Natural killer cell treated with Interleukin-12 subunit alpha and Interleukin-12 subunit beta and Interleukin-15 and Interleukin-18, amount 100 ng/mL, for 72 hours (primary cell): ENCODE measurements at places on chromosomes 13 and 19.

- H3K27me3 ChIP-seq: no peaks in the 10 kb centered on the region
- no peaks in the 10 kb centered on the region for H3K36me3 ChIP-seq
- no peaks in the 10 kb centered on the region for H3K4me1 ChIP-seq
- no peak for DNase-seq
- no peak overlapping the region for H3K4me3 ChIP-seq
These were observed 422.3 kb upstream of the GPC6 start for GRCh38 chr13:92804346-92804745.

- H3K27me3 ChIP-seq: no peaks in the 10 kb centered on the region
- peaks cover 55% of the 10 kb centered on the region for H3K36me3 ChIP-seq
- no peak overlapping the region for H3K27ac ChIP-seq
- no peak overlapping the region for H3K4me3 ChIP-seq
These were observed 50.6 kb downstream of the IPO5 start for GRCh38 chr13:98004107-98004506.

- DNase-seq: no peak
- no peaks in the 10 kb centered on the region for H3K27me3 ChIP-seq
- H3K4me3 ChIP-seq: no peak overlapping the region
- H3K27ac ChIP-seq: no peak overlapping the region
These were observed 158.0 kb downstream of the VWA8 start for GRCh38 chr13:41802684-41803444.

GRCh38 chr13:34435338-34435737 lies 506.7 kb upstream of the NBEA start:
- DNase-seq: no peak
- no peaks in the 10 kb centered on the region for H3K27me3 ChIP-seq
- no peaks in the 10 kb centered on the region for H3K36me3 ChIP-seq

DNA sequence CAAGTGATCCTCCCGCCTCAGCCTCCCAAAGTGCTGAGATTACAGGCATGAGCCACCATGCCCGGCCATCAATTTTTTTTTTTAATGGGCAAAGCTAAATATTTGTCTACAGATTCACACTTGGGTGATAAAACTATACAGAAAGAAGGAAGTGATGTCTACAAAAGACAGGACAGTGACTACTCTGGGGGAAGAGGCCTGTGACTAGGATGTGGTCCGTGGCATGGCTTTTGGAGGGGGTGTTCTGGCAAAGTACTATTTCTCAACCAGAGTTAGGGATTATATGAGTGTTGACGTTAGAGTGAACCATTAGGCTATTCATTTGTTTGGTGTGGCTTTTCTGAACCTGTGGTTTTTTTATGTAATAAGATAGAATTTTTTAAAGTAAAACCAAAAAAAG lies 42.7 kb downstream of the INSR start:
- peak overlapping the region; percentile 12 for H3K27ac ChIP-seq
- no peak for DNase-seq
- H3K36me3 ChIP-seq: no peaks in the 10 kb centered on the region
- H3K4me1 ChIP-seq: peaks cover 10% of the 10 kb centered on the region
- H3K27me3 ChIP-seq: no peaks in the 10 kb centered on the region

DNA sequence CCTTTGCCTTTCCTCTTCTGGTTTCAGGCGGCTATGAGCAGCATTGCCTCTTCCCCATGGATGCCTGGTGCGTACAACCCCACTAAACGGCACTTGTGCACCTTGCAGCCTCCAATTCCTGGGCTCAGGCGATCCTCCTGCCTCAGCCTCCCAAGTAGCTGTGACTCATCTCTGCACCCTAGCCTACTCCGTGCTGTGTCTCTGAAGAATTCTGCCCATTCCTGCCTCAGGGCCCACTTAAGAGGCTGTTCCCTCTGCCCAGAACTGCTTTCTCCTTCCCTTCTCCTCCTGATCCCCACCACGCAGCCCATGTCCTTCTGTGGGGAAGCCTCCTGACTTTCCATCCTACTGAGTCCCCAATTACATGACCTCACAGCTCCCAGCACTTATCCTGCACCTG lies 142.2 kb upstream of the ZNF507 start:
- H3K4me1 ChIP-seq: peaks cover 14% of the 10 kb centered on the region
- H3K27me3 ChIP-seq: peaks cover 16% of the 10 kb centered on the region
- no peak overlapping the region for H3K27ac ChIP-seq

DNA sequence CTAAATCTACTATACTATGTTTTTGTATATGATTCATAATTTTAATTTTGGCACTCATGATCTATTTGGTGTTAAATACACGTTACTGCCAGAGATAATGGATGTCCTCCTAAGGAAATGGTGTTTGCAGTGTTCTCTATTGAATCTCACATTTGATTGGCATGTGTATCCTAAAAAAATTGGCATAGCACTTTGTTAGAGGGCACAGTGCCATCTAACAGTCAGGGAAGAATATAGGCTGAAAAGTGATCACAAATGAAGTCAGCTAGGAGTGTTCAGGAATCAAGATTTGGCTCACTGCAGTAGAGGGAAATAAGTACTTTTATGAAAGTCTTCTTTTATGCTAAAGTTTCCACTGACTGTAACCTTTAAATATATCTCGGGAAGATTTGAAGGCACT lies 624.6 kb downstream of the GPC6 start:
- no peaks in the 10 kb centered on the region for H3K27me3 ChIP-seq
- no peak for DNase-seq
- H3K27ac ChIP-seq: no peak overlapping the region
- H3K36me3 ChIP-seq: no peaks in the 10 kb centered on the region
- no peaks in the 10 kb centered on the region for H3K4me1 ChIP-seq

- peak overlapping the region; percentile 13 for H3K4me3 ChIP-seq
- H3K27me3 ChIP-seq: no peaks in the 10 kb centered on the region
- H3K27ac ChIP-seq: no peak overlapping the region
- H3K36me3 ChIP-seq: peaks cover 41% of the 10 kb centered on the region
These were observed 31.9 kb downstream of the ZNF726 start for GRCh38 chr19:23946569-23946968.

DNA sequence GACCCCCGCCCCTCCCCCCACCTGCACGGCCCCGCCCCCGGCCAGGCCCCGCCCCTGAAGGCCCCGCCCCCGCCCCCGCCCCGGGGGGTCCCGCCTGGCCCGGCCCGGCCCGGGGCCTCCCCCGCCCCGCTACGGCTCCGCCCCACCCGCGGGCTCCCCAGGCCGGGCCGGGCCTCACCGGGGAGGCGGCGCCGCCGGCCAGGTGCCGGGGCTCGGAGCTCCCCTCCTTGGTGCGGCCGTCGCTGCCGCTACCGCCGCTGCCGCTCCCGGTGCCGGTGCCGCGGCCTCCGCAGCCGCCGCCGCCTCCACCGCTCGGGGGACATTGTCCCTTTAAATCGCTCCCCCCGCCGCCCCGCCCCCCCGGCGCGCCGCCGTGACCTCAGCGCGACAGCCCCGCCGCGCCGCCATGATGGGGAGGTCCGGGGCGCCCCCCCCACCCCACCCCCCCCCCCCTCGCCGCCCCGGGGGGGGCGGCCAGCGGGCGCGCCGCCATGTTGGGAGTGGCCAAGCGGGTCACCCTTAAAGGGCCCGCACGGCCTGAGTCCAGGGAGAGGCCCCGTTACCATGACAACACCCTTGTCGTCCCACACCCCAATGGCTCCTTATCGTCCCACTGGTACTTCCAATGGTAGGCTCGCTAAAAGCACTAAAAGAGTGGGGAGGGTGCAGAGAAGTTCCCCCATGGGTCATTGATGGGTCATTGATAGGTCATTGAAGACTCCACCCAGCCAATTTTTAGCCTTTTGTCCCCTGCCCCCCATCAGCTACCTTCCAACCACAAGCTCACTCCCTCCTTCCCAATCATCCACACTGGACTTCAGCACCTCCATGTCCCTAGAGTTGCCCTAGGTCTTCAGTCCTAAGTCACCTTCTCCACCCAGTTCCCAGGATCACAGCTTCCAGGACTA lies at the start of gene WIZ:
Gene WIZ, minus strand, starts transcription at position 337 of the 908 bp plus-strand sequence. CDS start 1,649 bp downstream, outside the sequence.
- peak within 1 kb of the TSS; percentile 78 for H3K4me3 ChIP-seq
- peaks cover 21% of the 10 kb centered on the region for H3K36me3 ChIP-seq
- DNase-seq: peak; percentile 84

DNA sequence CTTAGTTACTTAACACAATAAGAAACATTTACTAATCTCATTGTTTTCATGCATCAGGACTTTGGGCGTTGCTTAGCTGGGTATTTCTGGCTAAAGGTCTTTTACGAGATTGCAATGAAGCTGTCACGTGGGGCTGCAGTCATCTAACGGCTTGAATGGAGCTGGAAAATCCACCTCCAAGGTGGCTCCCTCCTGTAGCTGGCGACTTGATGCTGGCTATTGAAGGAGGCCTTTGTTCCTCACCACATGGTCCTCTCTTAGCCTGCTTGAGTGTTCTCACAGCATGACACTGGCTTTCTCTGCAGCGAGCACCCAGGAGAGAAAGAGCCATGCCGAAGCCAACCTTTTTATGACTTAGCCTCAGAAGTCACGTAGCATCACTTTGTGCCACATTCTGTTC lies 92.0 kb downstream of the NHLRC3 start:
- no peaks in the 10 kb centered on the region for H3K4me1 ChIP-seq
- no peak overlapping the region for H3K4me3 ChIP-seq
- no peak for DNase-seq
- no peaks in the 10 kb centered on the region for H3K36me3 ChIP-seq
- no peak overlapping the region for H3K27ac ChIP-seq
- H3K27me3 ChIP-seq: peaks cover 11% of the 10 kb centered on the region

DNA sequence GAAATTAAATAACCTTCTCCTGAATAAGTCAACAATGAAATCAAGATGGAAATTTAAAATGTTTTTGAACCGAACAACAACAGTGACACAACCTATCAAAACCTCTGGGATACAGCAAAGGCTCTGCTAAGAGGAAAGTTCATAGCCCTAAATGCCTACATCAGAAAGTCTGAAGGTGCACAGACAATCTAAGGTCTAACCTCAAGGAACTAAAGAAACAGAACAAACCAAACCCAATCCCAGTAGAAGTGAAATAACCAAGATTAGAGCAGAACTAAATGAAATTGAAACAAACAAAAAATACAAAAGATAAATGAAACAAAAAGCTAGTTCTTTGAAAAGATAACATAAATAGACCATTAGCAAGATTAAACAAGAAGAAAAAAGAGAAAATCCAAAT lies 9.0 kb downstream of the UGGT2 start:
- DNase-seq: no peak
- H3K27ac ChIP-seq: no peak overlapping the region
- peaks cover 16% of the 10 kb centered on the region for H3K36me3 ChIP-seq
- H3K4me3 ChIP-seq: no peak overlapping the region
- no peaks in the 10 kb centered on the region for H3K27me3 ChIP-seq
- H3K4me1 ChIP-seq: no peaks in the 10 kb centered on the region

DNA sequence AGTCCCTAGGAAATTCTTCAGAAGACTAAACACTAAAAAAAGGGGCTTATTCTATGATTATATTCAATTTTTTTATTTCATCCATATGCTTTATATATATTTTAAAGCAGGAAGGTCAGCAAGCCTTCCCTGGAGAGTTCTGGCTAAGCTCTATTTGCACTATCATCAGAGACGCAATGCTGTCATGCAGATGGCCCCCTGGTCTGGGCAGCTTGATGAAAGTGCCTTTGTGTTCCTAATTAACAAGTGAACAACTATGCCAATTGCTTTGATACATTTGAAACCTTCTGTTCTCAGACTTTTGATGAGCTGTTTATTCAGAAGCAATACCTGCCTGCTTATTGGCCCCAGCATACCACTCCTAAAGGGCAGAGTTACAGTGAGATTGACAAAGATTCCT lies 1344.6 kb downstream of the OLFM4 start:
- H3K27ac ChIP-seq: no peak overlapping the region
- H3K36me3 ChIP-seq: peaks cover 15% of the 10 kb centered on the region
- H3K4me1 ChIP-seq: no peaks in the 10 kb centered on the region
- DNase-seq: no peak
- no peaks in the 10 kb centered on the region for H3K27me3 ChIP-seq
- no peak overlapping the region for H3K4me3 ChIP-seq

GRCh38 chr13:33109271-33109697 lies 93.1 kb downstream of the KL start:
- DNase-seq: no peak
- no peak overlapping the region for H3K27ac ChIP-seq
- H3K27me3 ChIP-seq: peaks cover 3% of the 10 kb centered on the region

- peaks cover 17% of the 10 kb centered on the region for H3K27me3 ChIP-seq
- no peak overlapping the region for H3K4me3 ChIP-seq
- no peak overlapping the region for H3K27ac ChIP-seq
- no peaks in the 10 kb centered on the region for H3K36me3 ChIP-seq
- DNase-seq: no peak
These were observed 192.6 kb upstream of the UBL3 start for GRCh38 chr13:30042891-30043630.

GRCh38 chr19:7701049-7701653 lies 780 bp downstream of the FCER2 start:
- H3K4me1 ChIP-seq: peaks cover 17% of the 10 kb centered on the region
- no peak overlapping the region for H3K27ac ChIP-seq

DNA sequence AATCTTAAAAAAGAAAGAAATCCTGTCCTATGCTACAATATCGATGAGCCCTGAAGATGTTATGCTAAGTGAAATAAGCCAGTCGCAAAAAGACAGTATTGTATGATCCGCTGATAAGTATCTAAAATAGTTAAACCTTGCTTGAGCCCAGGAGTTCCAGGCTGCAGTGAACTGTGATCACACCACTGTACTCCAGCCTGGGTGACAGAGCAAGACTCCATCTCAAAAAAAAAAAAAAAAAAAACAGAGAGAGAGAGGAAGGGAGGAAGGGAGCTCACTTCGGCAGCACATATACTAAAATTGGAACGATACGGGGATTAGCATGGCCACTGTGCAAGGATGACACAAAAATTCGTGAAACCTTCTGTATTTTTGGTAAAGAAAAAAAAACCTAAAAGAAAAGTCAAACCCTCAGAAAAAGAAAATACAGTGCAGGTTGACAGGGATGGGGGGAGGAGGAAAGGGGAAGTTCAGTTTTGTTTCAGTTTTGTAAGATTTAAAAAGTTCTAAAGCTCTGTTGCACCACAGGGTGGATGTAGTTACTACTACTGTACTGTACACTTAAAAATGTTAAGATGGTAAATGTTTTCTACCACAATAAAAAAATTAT lies 8.4 kb downstream of the CLASRP start:
- no peaks in the 10 kb centered on the region for H3K27me3 ChIP-seq
- H3K4me1 ChIP-seq: peaks cover 47% of the 10 kb centered on the region
- peak overlapping the region; percentile 66 for H3K27ac ChIP-seq
- H3K4me3 ChIP-seq: peak overlapping the region; percentile 15
- peaks cover 5% of the 10 kb centered on the region for H3K36me3 ChIP-seq

DNA sequence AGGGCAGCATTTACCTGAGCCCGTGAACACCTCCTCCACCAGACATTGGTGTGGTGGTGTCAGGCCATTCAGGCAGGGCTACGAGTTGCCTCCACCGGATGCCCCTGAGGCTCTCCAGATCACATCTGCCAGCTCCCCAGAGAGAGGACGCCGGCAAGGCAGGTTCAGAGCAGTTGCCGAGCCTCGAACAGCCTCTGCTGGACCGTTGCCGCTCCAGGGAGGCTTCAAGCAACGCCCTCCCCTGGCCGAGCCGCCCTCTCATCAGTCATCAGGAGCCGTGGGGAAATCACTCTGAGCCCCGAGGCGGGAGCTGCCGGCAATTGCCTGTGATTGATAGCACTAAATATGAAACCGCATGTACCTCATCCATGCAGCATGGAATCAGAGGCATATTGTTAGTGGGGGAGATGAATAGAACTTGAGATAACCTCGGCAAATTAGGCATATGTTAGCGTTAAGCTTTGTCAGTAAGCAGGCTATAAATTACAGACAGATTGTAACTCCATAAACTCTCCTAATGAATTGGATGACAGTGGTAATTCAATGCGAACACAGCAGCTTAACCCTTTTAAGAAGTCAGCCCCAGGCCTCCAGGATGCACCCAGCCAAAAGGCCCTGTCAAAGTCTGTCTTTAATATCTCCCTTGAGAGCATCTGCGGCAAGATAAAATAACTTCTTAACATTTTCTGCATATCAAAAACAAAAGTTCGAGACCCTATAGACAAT lies 29.8 kb upstream of the SPACA7 start:
- no peak overlapping the region for H3K4me3 ChIP-seq
- no peak overlapping the region for H3K27ac ChIP-seq
- H3K4me1 ChIP-seq: no peaks in the 10 kb centered on the region
- no peak for DNase-seq
